ENCODE measurements at places on chromosomes 11 and 22. TPM values are rescaled to one million over a fixed set of nuclear protein-coding genes. Genes with fewer than 3 reads are reported as not detected.

SMTNL1 gene
- not detected for total RNA-seq

LMO1 gene
- not detected for total RNA-seq

AHNAK gene
- 458 TPM for total RNA-seq

OSBP gene
- 64.7 TPM for total RNA-seq

NXPE1 gene
- 217 TPM for total RNA-seq

GDPD4 gene
- not detected for total RNA-seq

CDCA5 gene
- 51.7 TPM for total RNA-seq

GPR152 gene
- total RNA-seq = not detected

OR5A1 gene
- total RNA-seq = not detected

TUBA8 gene
- total RNA-seq = 1.6 TPM

DNA sequence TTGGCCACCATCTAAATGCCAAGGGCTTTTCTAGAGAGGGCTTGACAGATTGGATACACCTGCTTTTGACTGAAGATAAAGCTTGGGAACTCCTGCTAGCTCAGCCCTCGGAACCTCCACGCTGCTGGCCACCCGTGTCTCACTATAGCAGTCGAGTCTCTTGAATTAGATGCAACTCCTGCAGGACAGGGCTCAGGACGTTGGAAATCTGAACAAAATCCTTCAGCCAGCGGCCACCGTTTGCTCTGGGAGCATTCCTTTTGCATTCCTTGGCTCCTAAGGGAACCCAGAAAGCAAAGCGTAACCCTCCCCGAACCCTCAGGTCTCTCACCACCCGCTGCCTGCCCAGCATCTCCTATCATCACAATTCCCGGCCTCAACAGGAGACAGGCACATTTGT, 77.8 kb downstream of the GRIK4 start:
- no peak for DNase-seq

- DNase-seq = peak; percentile 65
Measured at GRCh38 chr22:33049119-33049729, 9.0 kb downstream of the SYN3 start.

GRCh38 chr11:119729951-119730613, 1.1 kb upstream of the NECTIN1 start:
- peak; percentile 86 for DNase-seq

DNA sequence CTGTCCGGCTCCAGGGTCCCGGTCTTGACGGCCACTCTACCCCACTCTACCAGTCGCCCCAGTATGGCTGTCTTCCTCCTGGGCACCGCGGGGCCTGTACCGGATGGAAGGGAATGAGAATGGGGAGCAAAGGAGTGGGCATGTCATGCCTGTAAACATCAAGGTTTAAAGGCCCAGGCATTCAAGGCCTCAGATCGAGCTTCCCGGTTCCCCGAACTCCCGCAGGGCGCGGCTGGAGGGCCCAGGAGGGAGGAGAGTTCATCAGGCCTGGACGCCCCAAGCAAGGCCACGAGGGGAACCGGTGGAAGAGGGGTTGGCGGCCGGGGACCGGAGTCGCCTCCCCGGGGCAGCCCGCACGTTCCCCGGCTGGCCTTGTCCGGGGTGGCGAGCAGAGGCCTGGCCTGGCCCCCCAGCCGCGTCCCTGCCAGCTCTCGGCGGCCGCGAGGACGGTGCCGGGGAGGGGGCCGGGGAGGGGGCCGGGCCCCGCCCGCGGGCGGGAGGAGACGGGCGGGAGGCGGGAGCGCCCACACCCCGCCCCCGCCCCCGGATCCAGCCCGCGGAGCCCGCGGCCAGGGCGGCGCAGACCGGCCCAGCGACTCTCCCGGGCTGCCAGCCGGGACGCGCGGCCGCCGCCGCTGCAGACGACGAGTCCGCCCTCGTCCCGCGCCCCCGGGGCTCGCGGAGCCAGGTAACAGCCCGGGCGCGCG, at the start of gene CDC42EP1:
TSS of gene CDC42EP1 (plus strand) at position 580 of the 707 bp plus-strand sequence. CDS start 5,870 bp downstream, outside the sequence.
- peak; percentile 84 for DNase-seq

DNA sequence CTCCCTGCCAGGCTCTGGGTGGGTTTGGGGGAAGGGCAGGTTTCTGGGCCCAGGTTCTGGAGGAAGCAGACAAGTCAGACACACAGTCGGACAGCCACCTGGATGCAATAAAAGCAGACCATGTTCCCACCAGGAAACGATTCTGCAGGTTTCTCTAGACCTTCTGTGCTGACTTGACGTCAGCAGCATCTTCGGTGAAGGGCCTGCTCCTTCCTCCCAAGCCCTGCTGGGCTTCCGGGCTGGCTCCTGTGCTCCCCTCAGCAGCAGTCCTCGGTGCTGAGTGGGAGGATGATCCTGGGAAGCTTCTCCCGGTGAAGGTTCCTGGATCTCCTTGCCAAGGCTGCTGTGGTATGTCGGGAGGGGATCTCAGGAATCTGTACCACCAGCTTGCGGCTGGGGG, 240.0 kb downstream of the GRIK4 start:
- no peak for DNase-seq

GRCh38 chr11:78664636-78665035, 90.0 kb upstream of the NARS2 start:
- no peak for DNase-seq

- no peak for DNase-seq
Measured at GRCh38 chr22:49604732-49605302, 222.9 kb downstream of the BRD1 start.

GRCh38 chr22:35629406-35630216, 12.5 kb upstream of the MB start:
- DNase-seq = peak; percentile 44

DNA sequence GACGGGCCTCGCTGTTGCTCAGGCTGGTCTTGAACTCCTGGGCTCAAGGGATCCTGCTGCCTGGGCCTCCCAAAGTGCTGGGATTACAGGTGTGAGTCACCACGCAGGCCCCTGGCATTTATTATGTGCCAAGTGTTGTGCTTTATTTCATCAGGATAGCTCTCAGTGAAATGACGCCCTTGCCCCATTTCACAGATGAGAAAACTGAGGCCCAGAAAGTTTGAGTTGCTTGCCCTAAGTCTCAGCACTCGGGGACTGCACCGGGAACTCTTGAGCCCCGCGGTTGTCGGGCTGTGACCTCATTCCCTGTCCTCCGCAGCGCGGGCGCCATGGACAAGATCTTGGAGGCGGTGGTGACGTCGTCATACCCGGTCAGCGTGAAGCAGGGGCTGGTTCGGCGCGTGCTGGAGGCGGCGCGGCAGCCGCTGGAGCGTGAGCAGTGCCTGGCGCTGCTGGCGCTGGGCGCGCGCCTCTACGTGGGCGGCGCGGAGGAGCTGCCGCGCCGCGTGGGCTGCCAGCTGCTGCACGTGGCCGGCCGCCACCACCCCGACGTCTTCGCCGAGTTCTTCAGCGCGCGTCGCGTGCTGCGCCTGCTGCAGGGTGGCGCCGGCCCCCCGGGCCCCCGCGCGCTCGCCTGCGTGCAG, 7.3 kb downstream of the USP35 start:
- DNase-seq = no peak

- DNase-seq = no peak
Measured at GRCh38 chr11:78202733-78203167, 14.0 kb downstream of the USP35 start.

DNA sequence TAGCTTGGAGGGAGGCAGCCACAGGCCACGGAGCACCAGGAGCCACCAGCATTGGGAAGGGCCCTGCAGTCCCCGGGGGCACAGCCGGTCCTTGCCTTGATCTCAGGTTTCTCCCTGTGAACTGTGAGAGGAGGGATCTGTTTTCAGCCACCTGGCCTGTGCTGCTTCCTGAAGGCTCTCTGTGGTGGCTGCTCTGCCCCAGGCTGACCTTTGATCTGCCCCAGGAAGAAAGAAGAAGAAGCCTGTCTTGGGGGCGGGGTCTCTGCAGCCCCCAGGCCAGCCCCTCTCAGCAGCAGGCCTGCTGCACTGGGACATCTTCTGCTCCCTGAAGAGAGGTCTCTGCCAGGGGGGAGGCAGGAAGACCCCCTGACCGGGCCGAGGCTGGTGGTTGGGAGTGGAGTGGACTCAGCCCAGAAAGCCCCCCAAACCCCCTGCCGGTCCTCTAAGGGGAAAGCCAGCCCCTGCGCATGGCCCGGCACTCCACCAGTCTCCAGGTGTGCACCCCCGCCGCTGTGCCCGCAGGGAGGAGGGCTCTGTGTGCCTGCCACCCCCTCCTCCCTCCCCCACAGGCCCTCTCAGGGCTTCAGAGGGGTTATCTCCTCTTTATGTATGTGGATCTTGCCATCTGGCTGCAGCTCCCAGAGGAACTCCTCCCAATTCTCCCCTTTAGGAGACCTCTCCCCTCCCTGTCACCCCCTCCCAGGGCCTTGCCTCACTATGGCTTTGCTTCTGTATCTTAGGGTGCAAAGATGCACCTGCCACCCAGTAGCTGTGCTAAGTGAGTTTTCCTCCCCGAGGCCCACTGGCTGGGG, 675.3 kb downstream of the BRD1 start:
- no peak for DNase-seq

- DNase-seq = peak; percentile 44
Measured at GRCh38 chr11:17405232-17406005, 17.0 kb upstream of the KCNJ11 start.

DNA sequence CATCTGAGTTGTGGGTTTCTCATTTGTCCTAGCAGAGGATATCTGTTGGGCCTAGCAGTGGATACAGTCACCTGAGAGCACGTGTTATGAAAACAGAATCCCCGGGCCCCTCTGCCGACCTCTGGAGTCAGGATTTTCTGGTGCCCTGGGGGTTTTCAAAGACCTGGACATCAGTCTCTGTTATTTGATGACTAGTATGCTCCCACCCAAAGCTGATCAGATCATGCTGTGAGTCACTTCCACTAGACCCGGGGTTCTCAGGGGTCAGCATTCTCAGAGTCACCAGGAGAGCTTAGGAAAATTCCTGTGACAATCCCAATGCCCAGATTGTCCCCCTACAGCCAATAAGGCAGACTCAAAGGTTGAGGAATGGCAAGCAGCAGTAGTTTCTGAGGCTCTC, 38.7 kb downstream of the KCNJ1 start:
- no peak for DNase-seq

- DNase-seq = no peak
Measured at GRCh38 chr11:68649851-68650555, 34.3 kb upstream of the GAL start.

DNA sequence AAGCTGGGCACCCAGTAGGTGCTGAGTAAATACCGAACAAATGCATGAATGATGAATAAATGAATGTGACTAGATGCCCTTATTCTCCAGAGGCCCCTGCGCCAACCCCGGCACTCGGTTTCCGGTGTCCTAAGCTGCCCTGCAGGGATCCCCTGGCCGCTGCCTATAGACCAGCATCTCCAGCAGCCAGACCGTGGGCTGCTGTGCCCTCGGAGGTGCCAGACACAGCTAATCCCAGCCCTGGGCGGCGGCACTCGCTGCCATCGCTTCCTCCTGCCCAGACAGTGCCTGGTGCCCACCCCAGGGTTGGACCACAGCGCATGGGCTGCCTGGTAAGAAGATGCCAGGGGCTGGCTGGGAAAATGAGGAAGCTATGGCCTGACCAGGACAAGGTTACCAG, 15.6 kb downstream of the CREB3L1 start:
- DNase-seq = no peak

DNA sequence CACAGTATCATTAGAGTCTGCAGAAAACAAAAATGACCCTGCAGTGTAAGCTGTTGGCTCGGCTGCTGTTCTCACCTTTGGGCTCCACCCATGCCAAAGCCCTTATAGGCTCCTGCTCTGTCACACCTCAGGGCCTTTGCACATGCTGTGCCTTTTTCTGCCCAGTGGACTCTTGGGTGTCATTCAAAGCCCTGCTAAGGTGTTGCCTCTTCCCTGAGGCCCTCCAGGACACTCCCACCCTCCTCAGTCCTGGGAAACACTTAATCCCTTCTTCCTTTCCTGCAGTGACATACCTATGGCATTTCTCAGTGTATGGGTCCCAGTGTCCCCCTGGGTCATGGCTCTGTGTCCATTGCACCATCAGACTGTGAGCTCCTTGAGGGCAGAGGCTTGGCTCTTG, 29.1 kb upstream of the CACNG2 start:
- DNase-seq = no peak

- no peak for DNase-seq
Measured at GRCh38 chr11:78127403-78127802, 12.0 kb downstream of the ALG8 start.

DNA sequence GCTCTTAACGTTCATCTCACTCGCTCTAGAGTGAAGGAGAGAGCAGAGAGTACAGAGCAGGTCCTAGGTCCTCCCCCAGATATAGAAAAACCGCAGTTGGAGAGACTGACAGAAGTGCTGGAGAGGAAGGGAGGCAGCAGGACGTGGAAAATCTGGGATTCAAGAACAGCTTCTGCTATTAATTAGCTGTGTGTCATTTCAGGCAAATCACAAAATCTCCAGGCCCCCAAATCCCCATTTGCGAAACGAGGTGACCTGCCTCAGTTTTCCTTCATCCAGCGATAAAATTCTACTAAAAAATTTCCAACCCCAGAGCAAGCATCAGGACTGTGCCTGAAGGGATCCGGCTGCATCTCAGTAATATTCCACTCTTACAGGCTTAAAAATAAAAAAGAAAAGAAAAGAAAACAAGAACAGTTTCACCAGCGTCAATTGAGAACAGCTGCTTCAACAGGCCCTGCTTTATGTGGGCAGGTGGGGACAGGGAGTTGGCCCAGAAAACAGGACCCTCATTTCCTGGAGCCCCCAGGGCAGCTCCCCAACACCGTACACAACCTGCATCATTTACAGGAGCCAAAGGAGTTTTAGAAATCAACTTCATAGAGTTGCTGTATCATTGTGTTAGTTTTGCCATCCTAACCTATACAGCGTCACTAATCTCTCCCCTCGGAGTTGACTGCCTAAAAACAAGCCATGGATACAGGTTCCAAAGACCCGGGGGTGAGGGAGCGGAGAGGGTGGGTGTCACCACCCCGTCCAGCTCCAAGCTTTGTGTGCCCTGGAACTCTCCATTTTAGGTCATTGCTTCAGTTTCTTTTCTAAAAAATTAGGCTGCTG, 2.3 kb upstream of the MALAT1 start:
- no peak for DNase-seq

DNA sequence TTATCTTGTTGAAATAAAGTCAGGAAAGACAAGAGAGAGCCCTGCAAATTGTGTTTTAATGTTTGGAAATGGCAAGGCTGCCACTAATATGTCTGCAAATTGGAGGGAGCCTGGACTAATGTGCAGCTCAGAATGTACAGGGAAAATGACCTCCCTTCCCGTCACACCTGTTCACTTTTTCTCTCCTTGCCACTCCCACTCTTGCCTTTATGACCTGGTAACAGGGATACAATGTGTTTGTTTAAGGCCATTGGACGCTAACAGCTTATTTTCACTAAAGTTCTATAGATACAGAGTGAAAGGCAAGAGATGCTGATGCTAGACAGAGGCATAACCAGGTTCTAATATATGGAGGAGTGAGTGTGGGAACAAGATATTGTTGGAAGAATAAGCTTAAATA, 203.9 kb downstream of the RAB38 start:
- no peak for DNase-seq

- no peak for DNase-seq
Measured at GRCh38 chr11:5605849-5606248, 9.4 kb downstream of the TRIM6 start.

DNA sequence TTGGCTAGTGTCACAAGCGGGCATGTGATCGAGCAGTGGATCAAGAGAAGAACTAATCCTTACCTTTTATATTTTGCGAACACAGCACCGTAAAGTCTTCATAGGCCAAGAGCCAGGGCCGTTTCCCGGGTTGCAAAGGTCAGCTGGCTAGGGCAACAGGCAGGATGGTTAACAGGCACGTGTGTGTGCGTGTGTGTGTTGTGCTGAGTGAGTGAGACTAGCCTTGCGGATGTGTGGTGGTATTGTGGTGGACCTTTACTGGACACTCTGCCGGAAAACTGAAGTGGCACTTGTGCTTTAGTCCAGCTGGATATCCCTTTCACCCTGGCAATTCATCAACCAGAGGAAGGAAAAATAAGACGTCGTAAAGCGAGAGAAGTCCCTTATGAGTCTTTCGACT, 176.7 kb downstream of the BCR start:
- no peak for DNase-seq
